ENCODE measurements at places on chromosomes 7 and 10.
A peak's percentile ranks its signal among the peaks of the same experiment; 100 is the strongest.

GRCh38 chr7:22120391-22121053 is 174.8 kb upstream of the CDCA7L start:
- no peak for DNase-seq

- DNase-seq: no peak
Observed at GRCh38 chr7:22612776-22613175, 112.8 kb upstream of the STEAP1B start.

- no peak for DNase-seq
Observed at GRCh38 chr7:151085329-151085690, 965 bp upstream of the AGAP3 start.

DNA sequence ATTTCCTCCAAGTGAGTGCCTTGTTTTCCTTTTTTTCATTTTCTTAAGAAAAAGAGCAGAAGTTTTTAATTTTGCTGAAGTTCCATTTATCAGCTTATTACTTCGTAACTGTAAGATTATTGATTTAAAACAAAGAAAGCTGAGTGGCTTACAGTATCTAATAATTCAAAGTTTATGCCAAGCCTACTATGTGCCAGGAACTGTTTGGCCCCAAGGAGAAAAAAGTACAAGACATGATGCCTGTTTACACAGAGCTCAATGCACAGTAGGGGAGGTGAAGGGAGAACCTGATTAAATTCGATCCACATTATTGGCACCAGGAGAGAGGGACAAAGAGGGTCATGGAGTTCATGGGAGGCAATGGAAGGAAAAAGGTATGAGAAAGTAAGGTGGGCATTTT is 419.3 kb upstream of the ZMIZ1 start:
- no peak for DNase-seq

- DNase-seq: peak; percentile 92
Observed at GRCh38 chr10:110357252-110357780, 52.6 kb upstream of the SMNDC1 start.

DNA sequence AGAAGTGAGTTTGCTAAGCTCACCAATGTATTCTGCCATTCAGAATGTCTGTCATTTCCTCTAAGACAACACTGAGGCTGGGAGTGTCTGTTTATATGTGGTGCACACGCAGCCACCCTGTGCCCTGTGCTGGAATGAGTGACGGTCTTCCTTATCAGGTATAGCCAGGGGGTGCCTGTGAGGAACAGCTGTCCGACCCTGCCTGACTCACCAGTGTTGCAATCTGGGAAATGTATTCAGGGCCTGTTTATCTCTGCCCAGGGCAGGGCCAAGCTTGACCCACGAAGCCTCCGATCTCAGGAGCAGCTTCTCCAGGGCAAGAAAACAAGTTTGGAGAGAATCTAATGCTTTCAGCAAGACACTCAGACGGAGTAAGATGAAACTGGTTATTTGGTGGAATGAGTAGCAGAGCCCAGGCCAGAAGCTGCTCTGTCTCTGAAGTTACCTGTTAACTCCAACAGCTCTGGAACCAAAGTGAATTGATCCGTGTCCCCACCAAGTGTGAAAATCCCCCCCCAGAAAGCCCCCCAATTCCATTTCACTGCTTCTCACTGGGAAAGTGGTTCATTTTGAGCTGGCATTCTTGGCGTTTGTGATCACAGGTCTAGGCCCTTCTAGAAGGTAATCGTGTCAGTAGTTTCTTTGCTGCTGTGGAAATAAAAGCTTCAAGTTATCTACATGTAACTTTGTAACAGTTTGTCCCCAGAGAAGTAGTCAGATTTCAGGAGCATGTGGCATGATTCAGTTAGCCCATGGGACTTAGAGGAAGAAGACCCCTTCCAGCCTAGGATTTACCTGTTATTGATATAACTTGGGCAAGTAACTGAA is 6.1 kb upstream of the UBE2H start:
- DNase-seq: peak; percentile 59

DNA sequence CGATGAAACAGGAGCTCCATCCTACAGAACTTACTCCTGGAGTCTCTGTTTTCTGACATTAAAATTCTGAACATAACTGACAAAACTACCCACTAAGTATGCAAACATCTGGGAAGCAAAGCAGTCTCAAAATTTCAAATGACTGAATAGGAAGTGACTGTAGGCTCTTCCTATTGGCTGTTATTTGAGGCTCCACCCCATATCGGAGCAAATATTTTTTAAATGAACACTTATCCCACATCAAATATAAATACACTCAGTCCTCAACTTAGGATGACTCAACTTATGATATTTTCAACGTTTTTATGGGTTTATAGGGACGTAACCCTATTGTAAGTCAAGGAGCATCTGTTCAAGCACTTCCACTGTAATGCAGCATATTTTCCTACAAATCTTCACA is 8.8 kb downstream of the HSPA12A start:
- peak; percentile 58 for DNase-seq

DNA sequence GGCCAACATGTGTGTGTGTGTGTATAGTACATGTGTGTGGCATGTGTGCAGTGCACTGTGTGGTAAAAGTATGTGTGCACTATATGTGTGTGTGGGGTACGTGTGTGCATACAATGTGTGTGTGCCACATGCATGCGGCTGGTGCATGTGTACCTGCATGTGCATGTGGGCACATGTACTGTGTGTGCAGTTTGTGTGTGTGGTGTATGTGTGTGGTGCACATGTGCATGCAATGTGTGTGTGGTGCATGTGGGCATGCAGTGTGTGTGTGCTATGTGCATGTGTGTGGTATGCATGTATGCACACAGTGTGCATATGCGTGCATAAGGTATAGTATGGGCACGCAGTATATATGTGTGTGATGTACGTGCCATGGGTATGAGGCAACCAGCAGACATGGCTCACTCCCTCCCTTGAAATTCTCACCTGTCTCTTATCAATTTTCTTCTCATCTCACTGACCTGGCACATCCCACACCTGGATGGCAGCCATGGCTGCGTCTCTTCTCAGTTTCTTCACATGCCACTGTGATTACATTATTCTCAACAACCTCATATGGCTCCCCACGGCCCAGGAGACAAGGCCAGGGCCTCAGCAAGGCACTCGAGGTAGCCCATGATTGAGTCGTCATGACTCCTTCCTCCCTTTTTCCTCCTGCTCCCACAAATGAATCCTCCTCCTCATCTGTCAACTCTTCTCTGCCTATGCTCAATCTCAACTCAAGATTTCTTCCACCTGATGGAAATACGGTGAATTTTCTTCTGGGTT is 57.0 kb downstream of the NUDCD3 start:
- no peak for DNase-seq

GRCh38 chr7:95318501-95319100 is 5.7 kb downstream of the PON1 start:
- DNase-seq: no peak

DNA sequence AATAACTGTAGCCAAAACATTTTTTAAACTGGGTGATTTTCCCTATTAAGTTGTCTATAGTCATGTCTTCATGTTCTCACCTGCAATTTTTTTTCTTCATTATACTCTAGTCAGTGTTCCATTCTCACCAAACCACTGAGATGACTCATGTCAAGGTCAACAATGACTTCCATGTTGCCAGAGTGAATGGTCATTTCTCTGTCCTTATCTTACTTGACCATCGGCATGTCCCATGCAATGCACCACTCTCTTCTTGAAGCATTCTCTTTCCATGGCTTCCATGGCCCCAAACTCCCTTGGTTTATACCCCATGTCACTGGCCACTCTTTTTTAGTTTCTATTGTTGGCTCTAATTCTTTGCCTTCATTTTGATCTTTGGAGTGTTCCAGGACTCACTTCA is 173.9 kb downstream of the PPP1R17 start:
- no peak for DNase-seq

All from AG20443 (cell line).